ENCODE measurements at places on chromosomes 16 and 17.
A peak's percentile ranks its signal among the peaks of the same experiment; 100 is the strongest.

GRCh38 chr17:77793146-77793970 lies 165.1 kb upstream of the TNRC6C start:
- DNase-seq: no peak

DNA sequence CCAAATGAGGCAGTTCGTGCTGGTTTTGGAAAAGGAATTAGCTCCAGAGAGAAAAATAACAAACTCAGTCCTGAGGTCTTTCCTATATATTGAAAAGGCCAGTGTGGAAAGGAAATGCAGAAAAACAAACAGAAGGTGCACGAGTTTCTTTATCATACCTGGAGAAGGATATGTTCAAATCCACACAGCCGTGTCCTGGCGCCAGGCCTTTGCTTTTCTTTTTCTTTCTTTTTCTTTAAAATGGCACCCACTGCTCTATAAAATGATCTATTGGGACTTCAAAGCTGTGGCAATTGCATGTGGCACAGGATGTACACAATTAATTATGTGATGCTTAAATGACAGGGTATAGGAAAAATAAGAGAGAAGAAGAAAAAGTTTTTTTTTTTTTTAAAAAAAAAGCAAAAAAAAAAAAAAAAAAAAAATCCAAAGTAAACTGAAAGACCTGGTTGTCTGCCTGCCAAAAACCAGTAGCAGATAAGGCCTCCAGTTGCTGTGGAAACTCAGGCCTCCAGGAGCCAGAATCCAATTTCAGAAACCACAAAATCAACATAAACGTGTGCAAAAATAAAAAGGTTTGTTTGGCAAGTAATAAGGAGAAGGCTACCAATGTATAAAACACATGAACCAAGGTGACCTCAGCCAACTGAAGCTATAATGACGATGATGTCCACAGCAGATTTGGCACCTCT lies 957.6 kb upstream of the SOX9 start:
- peak; percentile 56 for DNase-seq

DNA sequence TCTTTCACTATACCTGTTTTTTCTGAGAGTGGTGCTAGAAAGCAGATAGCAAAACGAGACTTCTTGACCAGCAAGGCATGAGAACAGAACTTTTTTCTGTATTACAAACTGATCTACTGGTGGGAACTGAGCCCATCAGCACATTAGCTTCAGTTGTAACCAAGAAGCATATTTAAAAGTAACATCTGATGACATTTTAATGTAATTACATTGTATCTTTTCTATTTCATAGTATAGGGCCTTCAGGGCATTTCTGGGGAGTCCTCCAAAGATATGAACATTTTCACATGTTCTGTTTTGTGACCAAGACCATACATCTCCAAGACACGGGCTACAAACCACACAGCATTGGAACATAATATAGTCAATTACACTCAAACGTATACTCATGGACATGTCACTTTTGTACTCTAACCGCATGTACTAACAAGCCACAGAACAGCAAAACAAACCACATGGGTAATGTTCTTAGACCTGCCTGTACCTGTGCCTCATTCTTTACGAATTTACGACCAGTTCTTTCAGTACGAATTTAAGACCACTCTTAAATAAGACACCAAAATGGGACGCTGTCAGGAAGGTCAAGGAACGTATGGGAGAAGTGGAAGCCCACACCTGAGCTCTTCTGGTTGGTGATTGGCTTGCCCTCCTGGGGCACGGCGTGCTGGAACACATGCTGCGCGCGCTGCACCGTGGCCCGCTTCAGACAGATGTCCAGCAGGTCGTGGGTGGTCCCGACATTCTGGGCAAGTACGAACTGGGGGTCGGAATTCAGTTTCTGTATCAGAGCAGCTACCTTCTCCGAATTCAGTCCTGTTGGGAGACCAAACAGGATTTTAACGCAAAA lies 825 bp downstream of the BLMH start:
- no peak for DNase-seq

DNA sequence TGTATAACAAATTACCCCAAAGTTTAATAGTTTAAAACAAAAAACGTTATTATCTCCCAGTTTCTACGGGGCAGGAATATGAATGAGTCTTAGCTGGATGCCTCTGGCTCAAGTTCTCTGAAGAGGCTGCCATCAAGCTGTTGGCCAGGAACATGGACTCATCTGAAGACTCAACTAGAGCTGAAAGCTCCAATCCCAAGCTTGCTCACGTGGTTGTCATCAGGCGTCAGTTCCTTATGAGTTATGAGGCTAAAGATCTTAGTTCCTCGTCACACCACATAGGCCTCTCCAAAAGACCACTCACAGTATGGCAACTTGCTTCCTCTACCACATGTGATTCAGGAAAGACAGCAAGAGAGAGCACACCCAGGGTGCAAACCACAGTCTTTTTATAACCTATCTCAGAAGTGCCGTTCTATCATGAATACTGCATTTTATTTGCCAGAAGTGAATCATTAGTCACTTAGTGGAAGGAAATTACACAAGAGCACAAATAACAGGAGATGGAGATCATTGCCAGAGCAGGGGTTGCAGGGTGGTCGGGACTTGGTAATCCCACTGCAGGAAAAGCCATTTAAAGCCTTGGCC lies 48.7 kb upstream of the NLK start:
- DNase-seq: no peak

- DNase-seq: no peak
Observed at GRCh38 chr16:31201582-31202413, 762 bp downstream of the PYCARD start.

Measured in NCI-H2227 treated with DMSO at 0.1 percent for 48 hours (cell line).